ENCODE measurements at places on chromosomes 7 and 10.

- no peak for DNase-seq
These were observed 142.7 kb downstream of the KCNMA1 start for GRCh38 chr10:77494756-77495541.

DNA sequence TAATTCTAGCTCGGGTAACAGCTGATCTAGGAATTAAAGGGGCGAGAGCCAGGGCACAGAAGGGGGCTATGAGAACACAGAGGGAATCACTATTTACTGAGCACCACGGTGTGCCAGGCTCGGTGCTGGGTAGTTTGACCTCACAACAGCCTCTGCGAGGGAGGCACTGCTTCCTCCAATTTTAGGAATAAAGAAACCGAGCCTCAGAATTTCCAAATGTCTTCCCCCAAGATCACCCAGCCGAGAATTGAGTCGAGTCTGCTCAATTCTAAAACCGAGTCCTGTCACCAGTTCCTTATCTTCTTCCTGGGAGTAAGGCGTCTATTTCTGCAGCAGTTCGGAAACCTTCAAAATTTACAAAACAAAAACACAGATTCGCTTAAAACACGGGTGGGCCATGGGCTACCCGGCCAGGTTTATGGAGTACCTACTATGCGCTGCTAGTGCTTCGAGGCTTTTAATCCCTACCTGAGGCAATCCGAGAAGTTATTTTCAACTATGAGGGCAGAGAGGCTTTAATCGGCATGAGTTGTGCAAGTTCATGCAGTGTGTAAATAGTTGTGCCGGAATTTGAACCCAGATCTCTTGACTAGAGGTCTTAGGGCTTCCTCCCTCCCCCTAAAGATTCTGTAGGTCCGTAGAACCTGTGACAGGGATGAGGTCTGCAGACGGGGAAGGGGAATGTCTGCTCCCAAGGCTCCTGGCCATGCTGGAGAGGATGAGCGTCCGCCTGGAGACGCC, 872 bp upstream of the HMX2 start:
- no peak for DNase-seq

- no peak for DNase-seq
These were observed 156.5 kb upstream of the ITGB1 start for GRCh38 chr10:33114451-33114952.

DNA sequence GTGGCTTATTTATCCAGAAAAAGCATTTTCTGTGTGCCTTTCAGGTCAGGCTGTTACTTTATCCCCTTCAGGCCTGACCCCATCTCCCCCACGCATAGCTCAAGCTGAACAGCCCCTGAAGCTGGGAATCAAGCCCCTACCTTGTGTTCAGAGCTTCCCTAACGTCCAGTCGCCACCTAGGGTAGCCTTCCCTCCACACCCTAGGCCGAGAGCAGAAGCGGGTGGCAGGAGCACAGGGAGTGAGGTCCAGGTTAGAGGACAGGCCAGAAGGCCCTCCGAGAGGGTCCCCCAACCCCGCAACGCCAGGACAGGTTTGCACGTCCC, 479 bp upstream of the SEMA4G start:
- no peak for DNase-seq

GRCh38 chr7:50397971-50398324, 52.2 kb downstream of the FIGNL1 start:
- DNase-seq: no peak

DNA sequence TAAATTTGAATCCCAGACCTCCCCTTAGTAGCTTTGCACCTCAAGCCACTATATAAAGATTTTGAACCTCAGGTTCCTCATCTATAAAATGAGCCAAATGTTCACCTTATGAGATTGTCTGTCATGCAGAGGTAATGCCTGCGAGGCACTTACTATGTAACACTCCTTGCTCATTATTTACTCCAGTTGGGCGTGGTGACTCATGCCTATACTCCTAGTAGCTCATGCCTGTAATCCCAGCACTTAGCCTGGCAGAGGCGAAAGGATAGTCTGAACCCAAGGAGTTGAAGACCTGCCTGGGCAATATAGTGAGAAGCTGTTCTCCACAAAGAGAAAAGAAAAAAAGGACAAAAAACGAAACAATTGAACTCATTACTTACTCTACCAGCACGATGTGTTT, 82.2 kb downstream of the MDFIC start:
- no peak for DNase-seq

DNA sequence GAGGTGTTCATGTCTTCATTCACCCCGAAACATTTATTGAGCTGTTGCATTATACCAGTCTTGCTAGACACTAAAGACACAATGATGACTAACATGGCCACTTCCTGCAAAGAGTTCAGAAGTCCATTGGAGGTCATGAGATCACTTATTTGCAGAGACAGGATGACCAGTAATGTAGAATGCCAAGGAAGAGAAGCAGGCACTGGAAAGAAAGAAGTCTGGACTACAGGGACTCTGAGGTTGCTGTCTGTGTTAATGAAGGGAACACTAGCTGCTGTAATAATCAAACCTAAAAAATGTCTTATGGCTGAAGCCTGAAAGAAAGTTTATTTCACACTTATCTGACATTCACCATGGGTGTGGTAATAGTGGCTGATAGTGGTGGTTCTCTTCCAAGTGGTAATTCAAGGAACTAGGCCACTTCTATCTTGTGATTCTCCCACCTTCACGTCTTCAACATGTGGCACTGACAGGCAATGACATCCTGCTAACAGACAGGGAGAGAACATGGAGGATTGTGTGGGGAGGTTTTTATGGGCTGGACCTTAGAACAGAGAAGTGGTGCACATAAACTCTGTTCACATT, 89.2 kb upstream of the MKLN1 start:
- DNase-seq: no peak

- DNase-seq: no peak
These were observed 108.1 kb downstream of the GPR26 start for GRCh38 chr10:123774132-123774742.
